KBM-7 (cell line): ENCODE measurements at places on chromosomes 2 and 18.

DNA sequence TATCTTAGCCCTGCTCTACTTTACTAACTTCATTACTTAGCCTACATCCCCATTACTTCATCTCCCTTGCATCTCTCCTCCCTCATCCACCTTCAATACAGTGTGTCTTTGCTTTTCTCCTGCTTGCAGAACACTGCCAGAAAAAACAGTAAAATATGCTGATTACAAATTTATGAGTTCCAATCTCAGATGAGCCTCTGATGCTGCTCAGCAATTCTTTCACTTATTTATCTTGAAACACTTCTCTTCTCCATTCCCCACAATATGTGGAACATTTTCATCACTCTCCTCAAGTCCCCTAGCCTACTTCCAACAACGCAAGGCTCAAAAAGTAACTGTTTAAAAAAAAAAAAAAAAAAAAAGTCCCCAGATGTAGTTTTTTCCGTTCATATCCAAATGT lies 7.1 kb downstream of the VPS54 start:
- DNase-seq: no peak

DNA sequence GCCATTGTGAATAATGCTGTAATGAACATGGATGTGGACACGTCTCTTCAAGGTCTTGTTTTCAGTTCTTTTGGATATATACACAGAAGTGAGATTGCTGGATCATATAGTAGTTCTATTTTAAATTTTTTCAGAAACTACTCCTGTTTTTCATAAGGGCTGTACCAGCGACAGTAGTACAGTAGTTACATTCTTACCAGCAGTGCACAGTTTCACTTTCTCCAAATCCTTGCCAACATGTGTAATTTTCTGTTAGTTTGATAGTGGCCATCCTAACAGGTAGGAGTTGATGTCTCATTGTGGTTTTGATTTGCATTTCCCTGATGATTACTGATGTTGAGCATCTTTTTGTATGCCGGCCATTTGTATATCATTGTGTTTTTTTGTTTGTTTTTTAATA lies 81.7 kb downstream of the EPC2 start:
- DNase-seq: no peak

DNA sequence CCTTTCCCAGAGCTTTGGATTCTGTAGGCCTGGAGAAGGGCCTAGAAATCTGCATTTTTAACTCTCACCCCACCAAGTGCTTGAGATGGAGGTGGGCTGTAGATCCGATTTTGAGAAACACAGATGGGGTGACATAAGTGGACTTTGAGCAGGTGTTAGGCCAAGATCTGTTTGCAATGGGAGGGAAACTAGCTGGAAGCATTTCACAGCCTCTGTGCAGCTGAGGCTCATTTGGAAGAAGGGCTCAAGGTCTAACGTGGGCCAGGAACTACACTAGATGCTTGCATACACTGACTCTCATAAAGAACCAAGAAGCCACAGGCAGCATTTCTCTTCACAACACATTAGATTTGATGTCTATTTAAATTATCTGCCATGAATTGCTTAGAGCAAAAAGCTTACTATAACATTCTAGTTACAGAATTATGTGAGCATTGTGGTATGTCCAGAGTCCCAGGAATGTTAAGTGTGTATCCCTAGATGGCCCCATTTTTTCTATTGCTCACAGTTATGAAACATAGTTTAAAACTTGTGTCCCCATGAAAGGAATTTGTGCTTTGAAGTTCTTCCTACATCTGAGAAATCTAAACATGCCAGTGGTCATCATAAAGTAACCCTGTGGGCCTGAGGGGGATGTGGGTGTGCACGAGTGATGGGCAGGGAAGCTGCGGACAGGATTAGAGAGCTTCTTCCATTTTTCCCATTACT lies 77.2 kb downstream of the CD28 start:
- DNase-seq: no peak

- DNase-seq: no peak
These were observed 16.3 kb downstream of the ANKRD44 start for GRCh38 chr2:197294260-197294659.

- no peak for DNase-seq
These were observed 371 bp downstream of the MDH1B start for GRCh38 chr2:206764673-206765241.

- no peak for DNase-seq
These were observed 24.8 kb downstream of the SERPINE2 start for GRCh38 chr2:224014336-224014735.

- DNase-seq: no peak
These were observed 65.3 kb downstream of the C1D start for GRCh38 chr2:67997528-67997900.

- no peak for DNase-seq
These were observed 76.2 kb upstream of the LRRTM1 start for GRCh38 chr2:80380736-80381135.

GRCh38 chr2:237471438-237472186 lies 15.4 kb upstream of the MLPH start:
- DNase-seq: peak; percentile 66

GRCh38 chr2:133045787-133046186 lies 375.8 kb upstream of the LYPD1 start:
- no peak for DNase-seq

GRCh38 chr2:201132518-201132917 lies 16.6 kb downstream of the CFLAR start:
- DNase-seq: peak; percentile 73
